ENCODE measurements at places on chromosomes 7 and 10. TPM values are rescaled to one million over a fixed set of nuclear protein-coding genes. Genes with fewer than 3 reads are reported as not detected.

The MLXIPL gene
- total RNA-seq: 1.3 TPM

The CRYGN gene
- total RNA-seq: not detected

The CNPY1 gene
- total RNA-seq: not detected

The CFAP58 gene
- total RNA-seq: 0.09 TPM

The RHBDD2 gene
- 88.8 TPM for total RNA-seq

The CUBN gene
- total RNA-seq: 0.05 TPM

The ZNF804B gene
- not detected for total RNA-seq

The PNLIPRP1 gene
- total RNA-seq: not detected

The TRPV5 gene
- not detected for total RNA-seq

The TAS2R41 gene
- total RNA-seq: not detected

The SYPL1 gene
- 90.5 TPM for total RNA-seq

The ZNRF2 gene
- total RNA-seq: 6.3 TPM

The NMT2 gene
- 27.5 TPM for total RNA-seq

The TEX36 gene
- not detected for total RNA-seq

The TCERG1L gene
- total RNA-seq: not detected

The GNGT1 gene
- total RNA-seq: not detected

The VSTM4 gene
- 0.50 TPM for total RNA-seq

The ABCB4 gene
- total RNA-seq: not detected

The AGAP6 gene
- total RNA-seq: 9.5 TPM

The AKR1C8 gene
- total RNA-seq: not detected

The GLI3 gene
- total RNA-seq: 0.33 TPM

The SAP25 gene
- total RNA-seq: 0.73 TPM

The ECHDC3 gene
- total RNA-seq: 10.1 TPM

The HOXA1 gene
- 4.0 TPM for total RNA-seq

The PDK4 gene
- total RNA-seq: 4.5 TPM

Data from A549 treated with CpdA at 1 μM for 4 hours (cell line).